Activated CD4-positive, alpha-beta T cell treated with anti-CD3 and anti-CD28 coated beads, Interleukin-2, amount 10 ng/mL, durations not matched to agents 7 days and 5 days (primary cell): ENCODE measurements at places on chromosomes 12 and 14.

DNA sequence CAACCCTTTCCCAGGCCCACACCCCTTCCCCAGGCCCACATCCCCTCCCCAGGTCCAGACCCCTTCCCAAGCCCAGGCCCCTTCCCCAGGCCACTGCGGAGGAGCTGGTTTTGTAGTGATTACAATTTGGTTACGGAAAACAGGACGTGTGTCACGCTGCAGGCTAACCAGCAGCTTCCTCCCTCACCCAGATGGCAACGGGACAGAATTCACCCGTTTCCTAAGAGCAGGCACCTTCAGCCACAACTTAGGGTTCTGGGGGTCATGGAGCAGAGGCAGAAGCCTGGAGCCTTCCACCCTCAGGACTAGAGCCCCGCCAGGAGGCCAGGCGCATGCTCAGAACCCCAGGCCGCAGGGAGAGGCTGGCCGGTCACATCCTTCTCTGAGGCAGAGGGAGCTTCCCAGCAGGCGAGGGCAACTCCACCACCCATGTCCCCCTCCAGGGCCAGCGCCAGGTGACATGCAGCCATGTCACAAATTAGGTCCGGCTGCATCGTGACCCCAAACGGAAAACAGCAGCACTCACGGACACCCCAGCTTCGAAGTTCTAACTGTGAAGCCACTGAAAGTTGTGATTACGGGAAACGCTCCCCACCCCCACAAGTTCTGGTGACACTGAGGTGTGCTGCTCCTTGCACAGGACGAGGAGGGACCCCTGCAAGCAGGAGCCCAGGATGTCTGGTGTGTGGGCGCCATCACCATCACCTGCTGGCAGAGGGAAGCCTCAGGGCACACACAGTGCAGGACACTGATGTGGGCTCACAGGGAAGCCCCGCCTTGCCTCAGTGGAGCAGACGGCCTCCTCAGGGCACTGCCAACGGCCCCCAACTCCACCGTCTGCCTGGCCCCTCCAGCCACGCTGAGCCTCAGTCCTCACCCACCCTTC, 7.7 kb downstream of the BRF1 start:
- H3K4me3 ChIP-seq = peak overlapping the region; percentile 66
- H3K4me1 ChIP-seq = peaks cover 55% of the 10 kb centered on the region
- H3K36me3 ChIP-seq = peaks cover 5% of the 10 kb centered on the region

DNA sequence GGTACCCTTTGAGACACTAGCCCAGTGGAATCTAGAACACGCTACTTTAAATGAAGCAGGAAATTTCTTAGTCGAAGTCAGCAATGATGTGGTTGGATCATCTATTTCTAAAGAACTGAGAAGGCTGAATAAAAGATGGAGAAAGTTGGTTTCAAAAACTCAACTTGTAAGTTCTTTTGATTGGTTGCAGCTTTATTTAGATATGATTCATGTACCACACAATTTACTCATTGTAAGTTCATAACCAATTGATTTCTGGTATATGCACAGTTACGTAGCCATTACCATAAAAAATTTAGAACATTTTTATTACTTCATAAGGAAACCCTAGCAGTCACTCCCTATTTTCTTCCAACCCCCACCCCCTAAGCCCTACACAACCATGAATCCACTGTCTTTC, 129.8 kb downstream of the SYNE2 start:
- peaks cover 62% of the 10 kb centered on the region for H3K36me3 ChIP-seq
- DNase-seq = no peak
- H3K4me1 ChIP-seq = peaks cover 2% of the 10 kb centered on the region
- no peak overlapping the region for H3K27ac ChIP-seq

GRCh38 chr12:54360717-54361456, 3.4 kb downstream of the GPR84 start:
- no peaks in the 10 kb centered on the region for H3K27me3 ChIP-seq
- H3K4me1 ChIP-seq = peaks cover 40% of the 10 kb centered on the region
- H3K4me3 ChIP-seq = no peak overlapping the region

- H3K4me1 ChIP-seq = peaks cover 3% of the 10 kb centered on the region
- H3K27ac ChIP-seq = no peak overlapping the region
- H3K36me3 ChIP-seq = no peaks in the 10 kb centered on the region
- H3K27me3 ChIP-seq = peaks cover 18% of the 10 kb centered on the region
- DNase-seq = no peak
- peak overlapping the region; percentile 36 for H3K4me3 ChIP-seq
These were observed 7.3 kb downstream of the PLD4 start for GRCh38 chr14:104931771-104932675.

DNA sequence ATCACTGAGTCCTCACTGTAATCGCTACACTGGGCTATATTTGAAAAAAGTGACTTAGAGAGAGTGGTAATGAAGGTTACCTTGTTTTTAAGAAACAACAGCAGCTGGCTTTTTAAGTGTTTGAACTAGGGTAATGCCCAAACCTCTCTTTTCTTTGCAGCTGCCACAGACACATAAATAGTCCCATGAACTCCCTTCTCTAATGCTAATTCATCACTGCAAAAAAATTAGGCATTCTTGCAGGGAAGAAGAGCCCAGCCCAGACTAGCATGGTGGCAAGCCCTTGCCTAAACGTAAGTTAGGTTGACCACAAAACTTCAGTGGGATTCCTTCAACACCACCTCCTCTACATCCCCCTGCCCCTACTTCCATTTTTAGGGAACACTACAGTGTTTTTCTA, 17.9 kb upstream of the MED6 start:
- no peaks in the 10 kb centered on the region for H3K4me1 ChIP-seq
- H3K27ac ChIP-seq = no peak overlapping the region
- H3K27me3 ChIP-seq = peaks cover 6% of the 10 kb centered on the region
- H3K4me3 ChIP-seq = no peak overlapping the region

GRCh38 chr14:77036484-77037214, 8.1 kb upstream of the IRF2BPL start:
- no peak for DNase-seq
- peaks cover 3% of the 10 kb centered on the region for H3K36me3 ChIP-seq
- peak overlapping the region; percentile 97 for H3K27ac ChIP-seq
- no peaks in the 10 kb centered on the region for H3K27me3 ChIP-seq
- no peak overlapping the region for H3K4me3 ChIP-seq
- peaks cover 90% of the 10 kb centered on the region for H3K4me1 ChIP-seq

GRCh38 chr14:101735453-101735852, 26.1 kb upstream of the PPP2R5C start:
- peak overlapping the region; percentile 28 for H3K27ac ChIP-seq
- no peak overlapping the region for H3K4me3 ChIP-seq
- peaks cover 9% of the 10 kb centered on the region for H3K36me3 ChIP-seq
- H3K4me1 ChIP-seq = peaks cover 40% of the 10 kb centered on the region
- H3K27me3 ChIP-seq = no peaks in the 10 kb centered on the region

DNA sequence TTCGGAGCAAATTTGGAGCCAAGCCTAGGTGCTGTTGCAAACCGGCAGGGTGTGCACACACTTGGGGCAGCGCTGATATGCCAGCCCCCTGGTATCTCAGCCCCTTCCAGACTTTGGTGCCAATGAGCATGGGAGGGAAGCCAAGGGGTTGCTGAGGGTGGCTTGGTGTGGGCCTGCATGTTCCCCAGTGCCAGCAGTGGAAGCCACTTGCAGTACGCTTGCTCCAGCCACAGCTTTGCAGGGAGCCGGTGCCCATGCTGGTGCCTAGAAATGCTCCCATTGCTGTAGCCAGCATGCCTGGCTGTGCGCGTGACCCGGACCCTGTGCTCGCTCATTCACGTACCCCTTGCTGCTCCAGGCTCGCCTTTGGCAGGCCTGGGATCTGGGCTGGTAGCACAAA, 67.1 kb upstream of the DNM1L start:
- H3K27ac ChIP-seq = no peak overlapping the region
- no peak overlapping the region for H3K4me3 ChIP-seq
